ENCODE measurements at places on chromosomes 12 and 14.
A peak's percentile ranks its signal among the peaks of the same experiment; 100 is the strongest.

- no peak for DNase-seq
These were observed 9.5 kb upstream of the BDKRB1 start for GRCh38 chr14:96246539-96246847.

GRCh38 chr12:48194799-48195201 lies 8.3 kb downstream of the OR10AD1 start:
- no peak for DNase-seq

- no peak for DNase-seq
These were observed 31.7 kb downstream of the GRIP1 start for GRCh38 chr12:66647034-66647691.

GRCh38 chr14:85562630-85563029 lies 32.7 kb downstream of the FLRT2 start:
- DNase-seq: no peak

DNA sequence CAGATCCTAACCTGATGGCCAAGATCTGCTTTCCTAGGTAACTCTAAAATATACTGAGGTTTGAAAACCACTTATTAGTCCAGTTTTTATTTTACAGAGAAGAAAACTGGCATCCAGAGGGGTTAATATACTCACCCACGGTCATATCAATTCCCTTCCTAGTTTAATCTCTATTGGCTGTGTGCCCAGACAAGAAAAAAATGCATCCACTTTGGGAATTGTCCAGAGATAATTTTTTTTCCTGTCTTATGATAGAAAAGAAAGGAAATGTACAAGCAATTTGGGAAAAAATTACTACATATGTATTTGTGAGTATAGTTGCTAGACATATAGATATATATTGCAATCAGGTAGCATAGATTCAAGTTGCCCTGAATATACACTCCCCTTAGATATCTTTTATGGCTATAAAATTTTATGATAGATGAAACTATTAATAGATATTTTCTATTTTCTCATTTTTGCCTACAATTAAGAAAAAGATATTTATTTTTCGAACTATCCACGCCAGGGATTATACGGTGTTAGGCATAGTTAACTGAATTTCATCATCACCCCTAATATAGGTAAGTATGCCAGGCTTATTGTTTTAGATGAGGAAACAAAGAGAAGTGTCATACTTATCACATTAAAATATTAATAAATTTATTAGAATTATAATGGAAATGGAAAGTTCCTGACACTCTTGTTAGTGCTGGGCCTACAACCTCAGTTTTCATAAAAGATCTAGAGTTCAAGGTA lies 100.5 kb upstream of the SLC38A2 start:
- no peak for DNase-seq

DNA sequence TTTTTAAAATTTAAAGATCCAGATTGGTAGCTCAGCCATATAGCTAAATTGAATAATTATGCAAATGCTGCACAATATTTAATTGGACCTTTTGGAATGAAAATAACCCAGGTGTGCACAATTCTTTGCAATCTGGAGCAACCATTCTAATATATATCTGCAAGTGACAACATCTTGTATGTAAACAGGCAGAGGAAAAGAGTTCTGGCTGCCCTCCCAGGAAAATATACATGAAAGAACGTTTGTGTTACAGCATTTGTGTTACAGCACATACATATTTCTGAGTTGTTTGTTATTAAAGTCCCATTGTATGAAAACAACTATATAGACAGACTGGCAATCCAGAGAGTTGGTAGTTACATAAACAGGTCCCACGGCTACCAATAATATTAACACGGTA lies 377.5 kb downstream of the DIO2 start:
- DNase-seq: no peak

GRCh38 chr12:126747530-126748149 lies 1519.3 kb upstream of the TMEM132C start:
- DNase-seq: no peak

GRCh38 chr12:96091833-96092232 lies 56.4 kb upstream of the LTA4H start:
- DNase-seq: no peak

DNA sequence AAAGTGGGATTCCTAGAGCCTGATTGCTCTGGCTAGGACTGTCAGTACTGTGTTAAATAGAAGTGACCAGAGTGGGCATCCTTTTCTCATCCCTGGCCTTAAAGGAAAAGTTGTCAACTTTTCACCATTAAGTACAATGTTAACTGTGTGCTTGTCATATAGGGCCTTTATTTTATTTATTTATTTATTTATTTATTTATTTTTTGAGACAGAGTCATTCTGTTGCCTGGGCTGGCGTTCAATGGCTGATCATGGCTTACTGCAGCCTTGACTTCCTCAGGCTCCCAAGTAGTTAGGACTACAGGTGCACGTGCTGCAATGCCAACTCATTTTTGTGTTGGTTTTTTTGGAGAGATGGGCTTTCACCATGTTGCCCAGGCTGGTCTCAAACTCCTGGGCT lies 11.6 kb downstream of the SH2B3 start:
- DNase-seq: no peak

DNA sequence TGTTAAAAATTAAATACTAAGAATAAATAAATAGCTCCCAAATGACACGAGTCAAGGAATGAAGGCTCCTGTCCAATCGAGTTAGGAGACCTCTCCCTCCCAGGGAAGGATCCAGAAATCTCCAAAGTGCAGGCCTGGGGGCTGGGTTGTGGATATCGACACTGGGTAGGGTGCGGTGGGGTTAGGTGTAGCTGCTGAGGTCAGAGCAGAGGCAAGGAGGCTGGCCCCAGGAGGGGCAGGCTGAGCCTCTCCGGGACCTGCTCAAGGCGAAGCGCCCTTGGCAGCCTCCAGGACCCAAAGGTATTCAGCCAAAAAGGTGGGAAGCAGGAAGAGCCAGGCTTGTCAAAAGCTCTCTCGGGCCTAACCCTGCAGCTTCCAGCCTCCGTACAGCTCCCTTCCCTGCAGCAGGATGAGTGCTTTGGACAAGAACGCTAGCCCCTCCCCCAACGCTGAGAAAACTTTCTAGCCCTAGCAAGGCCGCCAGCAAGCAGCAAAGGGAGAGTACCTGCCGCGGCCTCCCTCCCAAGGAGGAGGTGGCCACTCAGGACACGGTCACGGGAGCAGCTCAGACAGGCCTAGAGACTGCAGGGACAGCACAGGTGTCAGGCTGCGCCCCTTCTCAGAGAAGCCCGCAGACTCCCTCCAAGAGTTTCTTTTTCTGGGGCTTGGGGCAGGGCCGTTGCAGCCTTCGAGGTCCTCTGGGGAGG lies 3.7 kb upstream of the PNMA1 start:
- DNase-seq: peak; percentile 43

GRCh38 chr14:105938055-105938863 lies 411.9 kb downstream of the TMEM121 start:
- no peak for DNase-seq

GRCh38 chr12:26822026-26822425 lies 11.0 kb downstream of the ITPR2 start:
- no peak for DNase-seq

- DNase-seq: no peak
These were observed 125.0 kb upstream of the NCOR2 start for GRCh38 chr12:124692443-124692842.

- DNase-seq: no peak
These were observed 166.4 kb upstream of the IFNG-AS1 start for GRCh38 chr12:67822826-67823225.

- DNase-seq: no peak
These were observed 18.1 kb downstream of the CLEC2B start for GRCh38 chr12:9851050-9851449.

GRCh38 chr14:104091061-104091926 lies 5.8 kb downstream of the ASPG start:
- DNase-seq: no peak

DNA sequence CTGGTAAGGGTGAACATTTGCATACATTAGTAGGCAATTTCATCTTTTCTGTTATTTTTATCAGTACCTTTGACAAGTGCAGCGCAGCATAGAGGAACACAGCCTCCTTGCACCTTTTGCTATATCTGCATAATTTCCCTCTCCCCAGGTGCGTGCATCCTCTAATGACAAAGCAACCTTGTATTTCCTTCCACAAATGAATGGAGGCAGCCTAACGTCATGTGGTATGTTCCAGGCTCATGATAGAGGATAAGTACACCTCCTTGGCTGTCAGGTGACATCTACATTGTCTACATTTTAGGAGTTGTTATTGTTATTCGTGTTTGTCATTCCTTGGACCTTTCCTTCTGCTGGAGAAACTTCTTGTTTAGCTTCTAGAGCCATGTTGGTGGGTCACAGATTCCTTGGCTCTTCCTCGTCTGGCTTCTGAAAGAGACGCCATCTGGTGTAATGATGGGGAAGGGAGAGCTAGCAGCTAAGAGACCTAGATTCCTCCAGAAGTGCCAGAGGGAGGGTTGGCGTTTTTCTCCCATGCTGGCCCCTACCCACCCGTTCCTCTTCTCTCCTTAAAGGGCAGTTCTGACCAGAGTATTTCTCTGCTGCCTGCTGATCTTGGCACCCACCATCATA lies 37.0 kb downstream of the EVL start:
- no peak for DNase-seq

GRCh38 chr14:28879573-28879996 lies 113.0 kb downstream of the FOXG1 start:
- DNase-seq: no peak

DNA sequence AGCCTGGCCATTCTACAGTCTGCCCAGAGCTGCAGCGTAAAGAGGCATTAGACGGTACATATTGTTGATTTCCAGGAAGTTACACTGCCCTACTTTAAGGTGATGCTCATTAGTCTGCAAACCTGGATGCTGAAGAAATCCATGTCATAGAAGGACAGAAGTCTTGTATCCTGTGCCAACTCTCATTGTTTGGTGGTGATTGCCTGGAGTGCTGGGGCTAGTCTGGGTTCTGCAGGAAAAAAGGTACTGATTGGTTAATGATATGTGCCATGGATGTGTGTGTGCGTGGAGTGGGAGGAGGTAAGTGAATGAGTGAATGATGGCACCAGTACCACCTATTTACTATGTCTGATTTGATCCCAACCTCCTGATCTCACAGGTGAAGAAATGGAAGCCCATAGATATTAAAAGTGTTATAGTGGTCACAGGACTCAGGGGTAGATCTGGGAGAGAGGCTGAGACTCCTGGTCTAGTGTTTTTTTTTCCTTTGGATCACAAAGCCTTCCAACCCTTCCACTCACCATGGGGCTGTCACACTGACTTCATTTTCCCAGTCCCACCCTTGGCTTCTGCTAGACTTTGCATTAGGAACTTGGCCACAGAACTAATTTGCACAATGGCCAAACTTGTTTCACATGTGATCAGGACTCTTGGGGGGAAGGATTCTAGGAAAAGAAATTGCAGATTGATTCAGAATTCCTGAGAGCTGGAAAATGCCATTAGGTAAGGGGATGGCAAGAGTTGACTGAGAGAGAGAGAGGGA lies 96.1 kb downstream of the TMX1 start:
- no peak for DNase-seq

GRCh38 chr12:117032593-117033381 lies 66.4 kb downstream of the TESC start:
- no peak for DNase-seq

DNA sequence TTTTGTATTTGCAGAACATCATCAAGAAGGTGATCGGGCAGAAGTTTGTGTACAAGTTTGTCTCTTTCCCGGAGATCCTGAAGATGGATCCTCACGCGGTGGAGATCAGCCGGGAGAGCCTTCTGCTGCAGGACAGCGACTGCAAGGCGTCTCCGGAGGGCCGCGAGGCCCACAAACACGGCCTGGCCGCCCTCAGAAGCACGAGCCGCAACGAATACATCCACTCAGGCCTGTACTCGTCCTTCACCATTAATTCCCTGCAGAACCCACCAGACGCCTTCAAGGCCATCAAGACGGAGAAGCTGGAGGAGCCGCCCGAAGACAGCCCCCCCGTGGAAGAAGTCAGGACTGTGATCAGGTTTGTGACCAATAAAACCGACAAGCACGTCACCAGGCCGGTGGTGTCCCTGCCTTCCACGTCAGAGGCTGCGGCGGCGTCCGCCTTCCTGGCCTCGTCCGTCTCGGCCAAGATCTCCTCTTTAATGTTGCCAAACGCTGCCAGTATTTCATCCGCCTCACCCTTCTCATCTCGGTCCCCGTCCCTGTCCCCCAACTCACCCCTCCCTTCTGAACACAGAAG lies 52.8 kb downstream of the ELK3 start:
- DNase-seq: no peak

DNA sequence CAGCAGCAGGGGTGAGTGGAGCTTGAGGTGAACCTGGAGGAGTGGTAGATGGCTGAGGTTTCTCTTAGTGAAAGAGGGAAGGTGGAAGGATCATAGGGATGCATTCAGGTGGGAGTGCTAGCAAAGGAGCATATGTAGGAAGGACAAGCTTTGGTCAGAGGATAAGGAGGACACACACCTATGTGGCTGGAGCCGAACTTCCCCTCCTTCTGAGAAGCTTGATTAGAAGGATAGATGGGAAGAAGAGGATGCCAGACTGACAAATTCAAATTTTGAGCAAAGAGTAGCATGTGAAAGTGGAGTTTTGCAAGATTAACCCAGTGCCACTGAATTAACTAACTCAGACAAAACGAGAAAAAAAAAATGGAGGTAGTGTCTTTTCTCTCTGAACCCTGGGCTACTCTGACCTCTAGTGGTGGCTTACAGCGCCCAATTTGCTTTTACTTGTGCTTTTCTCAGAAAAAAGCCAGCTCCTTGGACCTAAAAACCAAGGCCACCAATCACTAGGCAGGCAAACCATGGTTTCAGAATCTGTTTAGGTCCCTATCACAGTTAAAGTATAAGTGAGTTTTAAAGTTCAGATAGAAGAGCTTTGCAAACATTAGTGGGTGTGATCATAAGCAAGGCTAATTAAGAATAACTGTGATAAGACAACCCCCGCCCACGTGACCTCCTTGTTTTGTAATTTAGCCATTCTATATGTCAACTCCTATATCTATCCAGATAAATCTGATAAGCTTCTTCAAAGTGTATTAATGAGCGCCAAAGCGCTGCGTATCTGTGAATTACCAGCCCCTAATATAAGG lies 15.5 kb downstream of the EMP1 start:
- no peak for DNase-seq

DNA sequence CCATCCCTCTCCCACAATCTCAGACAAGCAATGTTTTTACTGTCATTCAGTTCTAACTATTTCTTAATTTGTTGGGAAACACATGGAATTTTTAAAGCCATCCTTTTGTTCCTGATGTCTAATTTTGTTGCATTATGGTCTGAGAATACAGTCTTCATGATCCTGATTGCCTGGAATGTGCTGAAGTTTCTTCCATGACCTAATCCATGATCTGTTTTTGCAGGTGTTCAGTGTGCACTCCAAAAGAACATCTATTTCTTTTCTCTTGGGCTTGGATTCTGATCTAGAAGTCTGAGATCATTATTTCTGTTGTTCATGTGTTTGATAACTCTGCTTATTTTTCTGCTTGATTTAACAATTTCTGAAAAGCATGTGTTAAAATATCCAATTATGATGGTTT lies 43.2 kb upstream of the PHC1 start:
- DNase-seq: no peak

GRCh38 chr14:37384870-37385596 lies 187.3 kb downstream of the MIPOL1 start:
- DNase-seq: no peak

DNA sequence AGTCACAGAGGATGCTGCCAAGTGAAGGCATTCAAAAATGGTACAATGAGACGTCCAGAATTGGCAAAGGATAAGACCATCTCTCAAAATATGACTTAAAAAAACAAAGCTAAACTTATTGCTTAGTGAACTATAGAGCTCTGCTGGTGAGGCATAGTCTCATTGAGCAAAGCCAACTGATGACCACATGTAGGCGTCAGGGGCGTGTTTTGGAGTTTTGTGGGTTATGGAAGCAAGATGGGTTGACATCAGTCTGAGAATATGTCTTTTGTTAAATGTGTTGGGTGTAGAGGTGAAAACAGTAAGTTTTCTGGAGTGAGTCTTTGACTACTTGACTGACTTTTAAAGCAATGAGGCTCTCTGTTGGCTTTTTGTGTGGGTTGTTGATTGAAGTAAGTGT lies 47.2 kb downstream of the ATL1 start:
- DNase-seq: no peak

All from C1 segment of cervical spinal cord (tissue), 14 donors.